ENCODE measurements at places on chromosomes 1 and 21.

DNA sequence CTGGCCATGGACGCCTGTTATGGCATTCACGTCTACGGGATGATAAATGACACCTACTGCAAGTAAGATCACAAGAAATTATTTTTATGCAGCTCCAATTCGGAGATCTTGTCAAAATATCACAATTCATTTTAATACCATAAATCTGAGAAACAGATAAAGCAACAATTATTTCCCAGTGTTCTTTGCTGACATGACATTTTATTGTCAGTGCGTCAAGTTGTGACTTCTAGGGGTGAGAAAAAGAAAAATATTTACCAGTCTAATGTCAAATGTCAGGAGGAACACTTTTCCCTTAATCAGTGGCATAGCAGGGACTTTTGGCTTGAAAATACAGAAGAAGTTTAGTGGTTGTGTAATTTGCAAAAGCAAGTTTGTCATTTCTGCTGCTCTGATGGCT is 239.8 kb upstream of the ST6GALNAC5 start:
- DNase-seq: no peak

- no peak for DNase-seq
Observed at GRCh38 chr1:99956755-99957154, 13.0 kb upstream of the SLC35A3 start.

GRCh38 chr1:243623841-243624240 is 226.2 kb downstream of the AKT3 start:
- no peak for DNase-seq

- DNase-seq: peak; percentile 49
Observed at GRCh38 chr1:108609483-108610049, 49.7 kb downstream of the EEIG2 start.

DNA sequence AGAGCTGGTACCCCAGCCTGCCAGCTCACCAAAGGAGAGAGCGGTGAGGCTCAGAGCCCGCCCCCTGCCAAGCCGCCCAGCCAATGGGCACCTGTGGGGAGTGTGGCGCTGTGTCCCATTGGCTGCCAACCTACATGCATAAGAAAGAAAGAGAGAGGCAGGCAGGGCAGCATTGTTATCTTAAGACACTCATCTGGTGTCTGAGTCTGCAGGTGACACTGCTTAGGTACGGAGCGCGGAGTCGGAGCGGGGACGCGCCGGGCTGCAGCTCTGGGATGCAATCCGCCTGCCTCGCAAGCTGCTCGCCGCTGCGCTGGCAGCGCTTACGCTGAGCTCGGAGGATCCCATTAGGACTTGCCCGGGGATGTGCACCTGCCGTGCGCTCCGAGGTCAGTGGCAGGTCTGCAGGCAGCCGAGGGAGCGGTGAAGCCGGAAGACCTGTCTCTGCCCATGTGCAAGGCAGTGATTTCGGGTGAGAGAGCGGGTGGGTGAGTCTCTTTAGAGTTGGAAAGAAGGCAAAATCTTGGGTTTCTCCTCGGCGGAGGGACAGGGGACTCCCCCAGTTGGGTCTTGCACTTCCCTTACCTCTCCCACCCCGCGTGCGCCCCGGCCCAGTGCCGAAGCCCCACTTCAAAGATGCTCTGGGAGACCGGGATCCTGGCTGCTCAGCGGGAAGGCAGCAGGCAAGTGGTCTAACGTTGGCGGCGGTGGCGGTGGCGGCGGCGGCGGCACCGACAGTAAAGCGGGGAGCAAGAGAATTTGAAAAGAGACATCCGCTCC is at the start of gene BRINP2:
Gene BRINP2 (plus strand): TSS at position 203 of the 780 bp plus-strand sequence. CDS start 58,919 bp downstream, outside the sequence.
- peak; percentile 80 for DNase-seq

GRCh38 chr1:181497870-181498269 is 14.6 kb downstream of the CACNA1E start:
- no peak for DNase-seq

DNA sequence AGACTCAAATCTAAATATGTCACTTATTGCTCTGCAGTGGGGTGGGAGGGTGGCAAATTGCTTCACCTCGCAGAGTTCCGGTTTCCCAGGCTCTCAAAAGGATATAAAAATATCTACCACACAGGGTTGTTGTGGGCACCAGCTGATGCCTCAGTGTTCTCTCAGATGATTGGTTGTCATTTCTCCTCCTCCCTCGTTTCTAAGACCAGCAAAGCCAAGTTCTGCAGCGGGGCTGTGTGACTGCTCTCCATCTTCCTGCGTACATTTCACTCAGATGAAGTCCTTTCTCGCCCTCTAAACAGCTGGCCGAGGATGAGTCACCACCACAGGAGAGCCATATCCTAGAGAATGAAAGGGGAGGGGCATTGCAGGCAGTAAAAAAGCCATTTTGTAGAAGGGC is 35.0 kb upstream of the VWA5B1 start:
- DNase-seq: no peak

DNA sequence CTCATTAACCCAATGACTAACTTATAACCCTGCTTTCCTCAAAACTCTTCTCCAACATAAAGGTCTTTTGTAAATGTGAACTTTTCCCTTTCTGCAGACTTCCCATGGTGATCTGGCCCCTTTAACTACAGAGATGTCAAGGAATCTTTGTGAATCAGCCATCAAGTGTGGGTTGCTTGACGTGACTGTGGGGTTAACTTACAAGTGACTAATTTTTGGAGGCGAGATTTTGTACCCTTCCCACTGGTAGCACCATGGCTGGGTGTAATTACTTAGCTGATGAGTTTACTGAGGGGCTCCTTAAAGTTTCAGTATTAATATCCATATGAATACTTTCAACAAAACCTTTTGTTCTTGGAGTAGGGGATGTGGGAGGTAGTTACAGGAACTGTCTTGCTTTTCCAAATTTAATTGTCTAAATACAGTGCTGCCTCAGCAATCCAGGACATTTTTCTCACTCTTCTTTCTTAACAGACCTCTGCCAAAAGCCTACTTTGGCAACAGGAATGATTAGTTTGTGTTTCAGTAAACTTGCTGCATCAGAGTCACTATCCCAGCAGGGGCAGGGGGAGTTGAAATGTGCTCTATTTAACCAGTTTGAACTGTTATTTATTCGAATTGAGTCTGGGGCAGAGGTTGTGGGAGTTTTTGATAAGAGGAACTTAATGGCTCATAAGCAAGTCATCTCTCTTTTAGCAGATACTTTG is 217.3 kb upstream of the FGGY start:
- no peak for DNase-seq

DNA sequence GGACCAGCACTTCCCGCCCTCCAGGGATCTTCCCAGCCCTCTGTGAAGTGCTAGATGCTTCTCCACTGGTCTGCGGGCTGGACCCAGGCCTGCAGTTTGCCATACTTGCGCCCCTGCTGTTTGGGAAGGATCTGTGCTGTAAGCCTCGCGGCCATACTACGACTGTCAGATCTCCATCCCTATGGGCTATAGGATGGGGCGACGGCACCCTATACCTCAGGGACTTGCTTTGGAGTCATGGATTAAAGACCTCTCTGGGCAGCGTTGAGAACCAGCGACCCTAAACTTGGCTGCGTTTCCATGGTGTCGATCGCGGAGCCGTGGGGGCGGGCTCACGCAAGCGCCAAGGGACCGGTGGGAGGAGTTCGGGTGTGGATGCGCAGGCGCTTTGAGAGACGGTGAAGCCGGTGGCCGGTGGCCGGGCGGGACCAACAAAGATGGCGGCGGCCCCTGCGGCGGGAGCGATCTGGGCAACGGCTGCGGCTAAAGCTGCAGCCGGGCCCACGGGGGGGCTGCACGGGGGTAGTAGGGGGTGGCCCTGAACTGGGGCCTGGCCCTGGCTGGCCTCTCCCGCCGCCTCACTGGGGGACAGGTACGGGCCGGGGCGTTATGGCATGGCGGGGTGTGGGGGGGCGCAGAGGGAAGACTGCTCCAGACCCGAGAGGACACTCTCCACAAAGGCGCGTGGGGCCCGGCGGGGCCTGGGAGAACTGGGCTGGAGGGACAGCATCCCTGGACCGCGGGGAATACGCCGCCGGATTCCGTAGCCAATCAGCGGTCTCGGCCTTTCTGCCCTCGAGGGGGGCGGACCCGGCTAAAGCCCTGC is at the start of gene USP21:
Gene USP21 (plus strand): TSS at position 414 of the 826 bp plus-strand sequence. CDS start 1,141 bp downstream, outside the sequence.
- DNase-seq: peak; percentile 88

DNA sequence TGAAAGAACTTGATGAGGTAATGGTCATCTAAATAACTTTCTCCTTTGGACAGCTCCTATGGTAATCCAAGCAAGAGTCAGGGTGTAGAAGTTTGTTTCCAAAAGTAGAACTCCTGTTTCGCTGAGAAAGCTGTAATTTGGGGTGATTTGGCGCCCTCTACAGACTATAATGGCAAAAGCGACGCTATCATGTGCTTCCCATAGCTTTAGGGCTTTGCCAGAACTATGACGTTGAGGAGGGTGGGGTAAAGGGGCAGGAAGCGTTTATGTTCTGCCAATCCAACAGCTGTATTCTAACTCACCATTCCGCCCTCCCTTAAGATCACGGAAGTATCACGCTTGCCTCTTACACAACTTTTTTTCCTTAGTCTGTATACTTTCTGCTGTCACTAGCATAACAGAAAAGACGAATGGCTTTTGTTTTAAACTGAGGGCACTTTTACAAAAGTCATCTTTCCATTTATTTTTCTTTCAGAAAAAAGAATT is at the start of gene FMO4:
Gene FMO4 (plus strand): TSS at position 349 of the 486 bp plus-strand sequence. CDS start 5,643 bp downstream, outside the sequence.
- peak; percentile 72 for DNase-seq

DNA sequence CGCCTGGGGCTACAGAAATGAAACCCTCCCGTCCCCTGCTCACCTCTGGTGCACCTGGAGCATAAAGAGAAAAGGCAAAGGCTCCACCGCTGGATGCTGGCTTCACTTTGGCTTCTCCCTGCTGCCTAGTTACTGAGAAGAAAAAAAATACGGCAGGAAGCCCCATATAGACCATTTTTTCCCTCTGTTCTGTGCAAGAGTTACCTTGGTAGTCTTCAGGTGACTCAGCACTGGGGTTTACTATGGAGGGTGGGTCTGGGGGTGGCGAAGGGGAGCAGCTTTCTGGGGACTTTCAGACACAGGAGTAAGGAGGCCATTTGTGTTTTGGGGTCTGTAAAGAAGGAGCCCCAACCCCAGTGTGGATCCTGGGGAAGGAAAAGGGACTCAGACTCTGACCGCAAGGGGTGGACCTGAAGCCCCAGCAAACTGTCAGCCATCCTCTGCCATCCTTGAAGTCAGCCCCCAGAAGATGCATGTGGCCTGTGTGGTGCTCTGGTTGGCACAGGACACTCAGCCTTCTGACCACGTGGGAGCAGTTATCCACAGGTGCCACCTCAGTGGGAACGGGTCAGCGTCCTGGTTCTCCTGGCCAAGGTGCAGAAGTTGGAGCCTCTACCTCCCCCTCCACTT is 25.9 kb upstream of the EPS8L3 start:
- DNase-seq: no peak

GRCh38 chr1:18645747-18646090 is 15.1 kb downstream of the PAX7 start:
- no peak for DNase-seq

GRCh38 chr1:28973596-28974421 is 59.4 kb downstream of the EPB41 start:
- DNase-seq: no peak

DNA sequence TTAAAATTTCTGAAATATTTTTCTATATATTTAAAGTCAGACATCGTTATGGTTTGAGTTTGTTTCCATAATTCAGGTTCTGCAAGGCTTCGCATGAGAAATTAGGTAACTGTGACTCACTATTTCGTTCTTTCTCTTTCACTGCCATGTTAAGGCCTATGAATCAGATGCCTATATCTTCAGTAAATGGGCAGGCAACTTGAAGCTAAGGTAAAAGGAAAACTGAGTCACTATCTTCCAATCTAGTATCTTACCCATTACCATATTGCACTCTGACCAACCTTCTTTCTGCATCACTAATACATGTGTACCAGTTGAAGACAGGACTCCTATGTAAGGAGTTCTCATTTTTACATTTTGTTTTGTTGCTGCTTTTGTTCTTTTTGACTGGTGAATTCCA is 37.8 kb downstream of the PYHIN1 start:
- DNase-seq: no peak

DNA sequence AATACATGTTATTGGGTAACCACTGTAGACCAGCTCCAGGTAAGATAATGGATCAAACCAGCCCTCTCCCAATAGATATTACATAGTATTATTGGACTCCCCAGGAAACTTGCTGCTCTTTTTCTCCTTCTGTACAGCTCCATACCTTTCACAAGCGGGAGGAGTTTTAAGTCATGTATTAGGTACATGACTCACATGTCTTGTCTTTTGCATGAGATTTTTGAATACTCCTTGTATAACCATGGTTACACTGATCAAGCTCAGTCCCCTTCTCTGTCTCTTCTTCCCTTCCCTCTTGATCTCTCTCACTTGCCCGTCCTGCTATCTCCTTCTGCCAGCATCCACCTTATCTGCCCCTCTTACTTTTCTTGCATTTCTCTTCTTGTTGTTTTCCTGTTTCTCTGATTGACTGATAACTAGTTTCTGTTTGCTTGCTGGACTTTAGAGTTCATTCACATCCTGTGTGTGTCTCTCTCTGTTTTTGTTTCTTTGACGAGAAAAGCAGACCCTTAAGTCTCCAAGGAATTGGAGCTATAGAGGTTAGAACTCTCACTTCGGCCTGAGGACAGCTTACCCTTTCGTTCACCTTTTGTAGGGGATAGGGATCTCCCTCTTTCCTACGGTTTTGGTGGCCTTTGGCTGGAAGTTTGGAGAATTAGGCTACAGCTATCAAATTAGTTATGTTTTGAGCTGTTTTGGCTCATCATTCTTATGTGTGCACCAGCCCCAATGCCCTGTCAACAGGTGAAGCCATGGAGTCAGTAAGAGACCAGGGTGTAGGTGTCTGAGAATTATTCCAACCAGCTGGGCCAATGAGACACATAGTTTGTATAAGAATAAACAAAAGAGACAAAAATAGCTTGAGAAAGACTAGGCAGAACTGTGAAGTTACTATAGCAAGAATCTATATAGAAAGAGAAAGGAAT is 49.0 kb upstream of the ASB17 start:
- no peak for DNase-seq

DNA sequence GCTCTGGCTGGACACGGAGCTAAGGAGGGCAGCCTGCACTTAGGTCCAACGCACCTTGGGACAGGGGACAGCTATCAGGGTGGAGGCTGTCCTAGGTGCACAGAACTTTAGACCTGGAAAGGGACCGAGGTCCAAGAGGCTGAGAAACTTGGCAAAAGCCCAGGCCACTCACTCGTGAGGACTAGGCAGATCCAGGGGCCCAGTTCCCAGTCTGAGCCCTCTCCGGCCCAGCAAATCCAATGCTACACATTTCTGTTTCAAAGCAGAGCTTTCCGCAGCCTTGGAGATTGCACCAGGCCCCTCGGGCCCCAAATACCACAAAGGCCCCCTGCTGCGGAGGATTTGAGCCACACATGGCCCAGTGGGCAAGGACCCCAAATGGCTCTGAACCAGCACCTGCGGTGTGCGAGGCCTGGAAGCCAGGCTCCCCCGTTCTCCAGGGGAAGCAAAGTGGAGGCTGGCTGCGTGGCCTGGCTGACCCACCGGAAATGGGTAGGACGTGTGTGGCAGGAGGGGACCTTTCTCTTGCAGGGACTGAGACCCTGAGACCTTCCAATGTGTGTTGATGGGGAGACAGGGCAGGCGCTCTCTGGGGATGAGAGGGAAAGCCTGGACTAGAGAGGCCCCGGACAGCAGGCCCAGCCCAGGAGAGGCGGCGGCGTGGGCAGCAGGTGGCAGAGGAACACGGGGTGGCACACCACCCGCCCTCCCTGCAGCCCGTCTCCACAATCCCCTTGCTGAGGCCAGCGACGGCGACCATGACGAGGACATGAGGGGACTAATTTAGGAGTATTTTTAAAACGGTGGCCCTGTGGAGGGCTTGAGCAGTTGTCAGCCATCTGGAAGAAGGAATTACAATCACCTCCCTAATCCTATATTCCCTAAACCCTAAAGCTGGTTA is 118.7 kb downstream of the CASZ1 start:
- no peak for DNase-seq

Measured in COR-L47 (cell line).